ENCODE measurements at places on chromosomes 1 and 21. TPM values are rescaled to one million over a fixed set of nuclear protein-coding genes. Genes with fewer than 3 reads are reported as not detected.

DNA sequence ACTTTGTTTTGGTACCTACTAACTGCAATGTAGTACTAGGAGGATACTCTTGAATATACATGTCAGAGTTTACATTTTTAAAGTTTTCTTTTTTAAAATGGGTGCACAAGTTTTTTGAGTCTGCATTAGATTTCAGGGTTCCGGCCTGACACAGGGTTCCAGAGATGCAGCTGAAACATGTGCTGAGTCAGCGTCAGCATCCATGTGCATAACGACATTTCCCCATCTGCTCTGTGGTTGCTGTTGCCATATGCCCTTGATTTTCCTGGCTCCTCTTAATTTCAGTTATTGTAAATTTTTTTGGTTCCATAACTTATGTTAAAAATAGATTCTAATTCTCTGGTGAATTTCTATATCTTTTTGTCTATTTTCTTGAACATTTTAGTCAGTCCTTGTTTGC is 12.3 kb upstream of the METTL13 start:
- DNase-seq: no peak

DNA sequence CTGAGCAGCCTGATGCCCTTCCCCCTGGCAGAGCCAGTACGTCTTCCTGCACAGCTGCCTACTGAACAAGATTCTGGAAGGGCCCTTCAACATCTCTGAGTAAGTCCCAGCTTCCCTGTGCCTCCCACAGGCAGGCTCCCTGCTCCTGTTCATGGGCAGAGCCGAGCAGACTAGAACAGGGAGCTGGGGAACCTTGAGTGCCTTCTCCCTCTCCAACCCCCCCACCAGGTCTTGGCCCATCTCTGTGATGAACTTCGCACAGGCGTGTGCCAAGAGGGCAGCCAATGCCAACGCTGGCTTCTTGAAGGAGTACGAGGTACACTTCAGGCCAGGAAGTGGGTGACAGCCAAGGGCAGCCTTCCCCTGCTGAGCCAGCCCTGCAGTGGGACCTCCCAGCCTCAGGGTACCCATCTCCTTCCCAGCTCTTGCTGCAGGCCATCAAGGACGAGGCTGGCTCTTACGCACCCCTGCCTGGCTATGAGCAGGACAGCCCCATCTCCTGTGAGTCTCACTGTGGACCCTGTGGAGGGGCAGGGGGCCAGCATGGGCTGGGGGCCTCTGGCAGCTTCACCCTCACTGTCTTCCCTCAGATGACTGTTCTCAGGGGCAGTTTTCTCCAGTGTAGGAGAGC is 6.4 kb upstream of the LGR6 start:
- DNase-seq: no peak

The C1orf185 gene
- not detected for total RNA-seq

GRCh38 chr1:177897281-177897997 is 72.4 kb downstream of the SEC16B start:
- no peak for DNase-seq

GRCh38 chr1:31248276-31248675 is 8.6 kb upstream of the NKAIN1 start:
- DNase-seq: no peak

DNA sequence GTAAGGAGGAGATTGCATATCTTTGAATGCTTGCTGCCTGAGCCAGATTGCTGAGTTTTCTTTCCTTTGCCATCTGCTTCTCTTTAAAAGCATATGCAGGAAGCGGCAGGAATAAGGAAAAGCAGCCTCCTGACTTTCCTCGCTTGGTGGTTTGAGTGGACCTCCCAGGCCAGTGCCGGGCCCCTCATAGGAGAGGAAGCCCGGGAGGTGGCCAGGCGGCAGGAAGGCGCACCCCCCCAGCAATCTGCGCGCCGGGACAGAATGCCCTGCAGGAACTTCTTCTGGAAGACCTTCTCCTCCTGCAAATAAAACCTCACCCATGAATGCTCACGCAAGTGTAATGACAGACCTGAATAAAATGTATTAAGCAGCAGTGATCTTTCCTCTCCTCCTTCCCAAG is 1.5 kb downstream of the CORT start:
- no peak for DNase-seq

DNA sequence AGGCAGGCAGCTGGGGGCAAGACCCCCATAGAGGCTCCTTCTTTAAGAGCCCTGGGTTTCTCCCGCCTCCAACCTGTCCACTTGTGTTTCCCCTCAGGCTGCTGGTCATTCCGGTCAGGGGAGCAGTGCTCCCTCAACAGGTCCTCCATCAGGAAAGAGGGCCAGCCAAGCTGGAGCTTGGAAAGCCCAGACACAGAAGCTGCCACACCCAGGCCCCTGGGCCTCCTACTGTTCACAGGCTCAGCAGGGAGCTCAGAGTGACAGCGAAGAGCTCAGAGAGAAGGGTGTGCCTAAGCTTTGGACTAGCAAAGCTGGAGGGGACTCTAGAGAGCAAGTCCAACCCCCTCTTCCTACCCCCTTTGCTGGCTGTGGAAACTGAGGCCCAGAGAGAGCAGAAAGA is 10.3 kb upstream of the CDCP2 start:
- DNase-seq: no peak

- no peak for DNase-seq
These were observed 22.3 kb downstream of the ZBTB40 start for GRCh38 chr1:22473952-22474351.

DNA sequence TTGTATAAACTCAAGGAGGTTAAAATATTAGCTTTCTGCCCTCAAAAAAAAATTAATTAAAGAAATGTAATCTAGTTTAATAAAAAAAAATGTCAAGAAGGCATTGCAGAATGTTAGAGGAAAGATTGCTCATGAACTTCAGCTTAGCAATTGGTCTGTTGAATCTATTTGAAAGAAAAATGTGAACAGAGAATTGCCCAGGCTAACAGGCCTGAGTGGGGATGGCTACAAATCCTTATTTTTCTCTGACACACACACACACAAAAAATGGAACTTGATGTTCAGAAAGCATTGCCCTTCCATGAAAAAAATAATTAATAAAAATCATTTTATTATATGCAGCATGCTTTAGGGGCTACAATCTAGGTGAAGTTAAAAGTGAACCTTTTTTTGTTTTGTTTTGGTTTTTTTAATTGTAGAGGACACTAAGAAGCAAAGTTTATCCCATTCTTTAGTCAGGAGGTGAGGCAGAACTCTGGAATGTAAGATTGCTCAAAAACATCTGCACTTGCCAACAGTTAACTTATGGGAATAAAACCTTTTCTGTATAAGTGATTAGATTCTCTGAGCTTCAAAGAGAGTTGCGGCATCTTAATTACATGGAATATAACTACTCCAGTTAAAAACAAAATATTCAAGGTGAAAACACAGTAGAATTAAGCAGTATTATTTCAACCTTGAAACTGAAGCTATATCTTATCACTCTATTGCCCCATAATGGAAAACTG is 658.5 kb upstream of the ADGRL2 start:
- no peak for DNase-seq

DNA sequence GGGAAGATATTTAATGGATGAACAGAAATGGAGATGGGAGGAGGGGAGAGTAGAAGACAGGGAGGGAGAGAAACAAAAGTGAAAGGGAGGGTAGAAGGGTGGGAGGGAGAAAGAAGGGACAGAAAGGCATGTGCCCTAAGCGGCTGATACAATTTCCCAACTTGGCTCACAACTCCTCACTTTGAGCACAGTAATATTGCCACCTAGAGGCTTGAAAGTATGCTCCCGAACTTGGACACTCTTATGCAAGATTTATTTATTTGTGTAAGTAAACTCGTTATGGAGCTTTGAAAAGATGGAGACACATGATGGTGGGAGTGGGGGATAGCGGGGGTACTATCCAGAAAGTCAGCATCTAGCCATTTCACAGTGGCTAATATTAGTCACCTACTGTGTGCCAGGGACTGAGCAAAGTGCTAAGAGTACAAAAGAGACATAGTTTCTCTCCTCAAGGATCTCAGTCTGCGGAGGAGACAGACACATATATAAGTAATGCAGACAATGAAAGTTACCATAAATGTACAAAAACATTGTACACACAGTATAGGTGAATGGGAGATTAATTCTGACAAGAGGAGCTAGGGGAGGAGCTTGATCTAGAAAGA is 189.7 kb downstream of the SEC16B start:
- no peak for DNase-seq

The TFF2 gene
- not detected for total RNA-seq

GRCh38 chr1:37656026-37656425 is 21.3 kb upstream of the RSPO1 start:
- no peak for DNase-seq

The C1orf167 gene
- total RNA-seq: not detected

DNA sequence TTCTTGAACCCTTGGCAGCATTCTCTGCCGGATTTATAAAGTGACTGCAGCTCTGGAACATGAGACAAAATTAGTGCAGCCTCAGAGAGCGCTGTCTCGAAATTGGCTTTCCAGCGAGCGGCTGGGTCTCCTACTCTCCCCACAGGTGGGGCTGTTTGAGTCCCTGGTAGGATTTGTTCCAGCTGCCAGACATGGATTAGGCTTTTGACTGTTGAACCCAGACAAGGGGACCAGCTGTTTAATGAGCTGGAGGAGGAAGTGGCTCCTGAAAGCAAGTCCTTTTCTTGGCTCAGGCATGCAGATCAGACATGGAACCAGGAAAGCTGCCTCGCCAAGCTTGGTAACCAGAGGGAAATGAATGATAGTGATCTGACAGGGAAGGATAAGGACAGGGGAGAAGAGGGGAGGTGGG is 69.6 kb downstream of the UBIAD1 start:
- no peak for DNase-seq

DNA sequence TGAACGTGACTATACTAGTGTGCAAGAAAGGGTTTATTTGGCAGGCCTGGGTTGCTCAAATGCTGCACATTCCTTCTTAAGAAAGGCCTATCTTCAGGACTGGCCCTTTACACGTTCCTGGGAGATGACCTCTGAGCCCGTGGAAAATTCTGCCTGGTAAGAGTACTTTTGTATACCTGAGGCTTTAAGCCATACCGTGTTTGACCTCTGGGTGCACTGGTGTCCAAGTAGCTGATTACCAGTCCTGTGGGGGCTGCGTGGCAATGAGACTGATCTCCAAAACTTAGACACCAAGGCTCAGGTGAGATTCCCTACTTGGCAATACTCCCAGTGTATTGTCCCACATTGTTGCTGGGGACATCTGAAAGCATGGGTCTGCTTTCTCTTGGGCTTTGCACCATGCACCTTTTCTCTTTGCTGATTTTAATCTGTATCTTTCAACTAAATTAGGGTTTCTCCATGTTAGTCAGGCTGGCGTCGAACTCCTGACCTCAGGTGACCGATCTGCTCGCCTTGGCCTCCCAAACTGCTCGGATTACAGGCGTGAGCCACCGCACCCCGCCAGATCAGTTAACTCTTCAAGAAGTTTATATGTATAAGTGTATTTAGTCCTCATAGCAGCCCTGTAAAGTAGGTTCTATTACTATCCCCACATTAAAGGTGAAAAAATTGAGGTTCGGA is 44.5 kb downstream of the TRIM33 start:
- DNase-seq: no peak

DNA sequence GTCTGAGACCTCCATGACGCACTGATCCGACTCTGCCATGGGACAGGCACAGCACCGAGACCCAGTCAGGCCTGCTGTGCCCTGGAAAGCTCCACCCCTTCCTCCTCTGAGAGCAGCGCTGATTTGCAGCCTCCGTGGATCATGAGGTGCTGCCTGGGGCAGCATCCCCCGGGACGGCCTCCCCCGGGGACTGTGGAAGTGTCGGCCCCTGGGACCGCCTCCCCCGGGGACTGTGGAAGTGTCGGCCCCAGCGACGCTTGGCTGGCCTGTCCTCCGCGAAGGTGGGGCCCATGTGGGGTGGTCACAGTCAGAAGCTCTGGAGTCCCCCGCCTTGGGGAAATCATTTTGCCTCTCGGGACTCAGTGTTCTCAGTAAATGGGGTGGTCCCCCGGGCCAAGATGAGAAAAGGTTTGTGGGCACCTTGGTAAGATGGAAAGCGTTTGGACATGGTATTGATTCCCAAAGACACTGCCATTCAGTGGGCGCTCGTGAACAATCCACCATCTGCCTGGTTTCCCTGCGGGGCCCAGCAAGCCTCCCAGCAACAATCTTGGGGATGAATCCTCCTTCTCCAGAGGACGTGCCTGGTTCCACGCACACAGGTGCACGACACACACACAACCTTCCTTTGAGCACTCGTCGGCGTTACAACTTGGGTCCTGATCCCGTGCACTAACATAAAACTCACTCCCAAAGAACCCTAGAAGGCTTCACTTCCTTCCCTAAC is 3.0 kb downstream of the TFF2 start:
- no peak for DNase-seq

The CASQ1 gene
- not detected for total RNA-seq

GRCh38 chr1:89739844-89740216 is 81.0 kb upstream of the LRRC8D start:
- DNase-seq: no peak

The PLA2G2A gene
- total RNA-seq: not detected

- no peak for DNase-seq
These were observed 163.2 kb downstream of the IER5 start for GRCh38 chr1:181251713-181252075.

- DNase-seq: no peak
These were observed 92.1 kb downstream of the MAB21L3 start for GRCh38 chr1:116203181-116203723.

DNA sequence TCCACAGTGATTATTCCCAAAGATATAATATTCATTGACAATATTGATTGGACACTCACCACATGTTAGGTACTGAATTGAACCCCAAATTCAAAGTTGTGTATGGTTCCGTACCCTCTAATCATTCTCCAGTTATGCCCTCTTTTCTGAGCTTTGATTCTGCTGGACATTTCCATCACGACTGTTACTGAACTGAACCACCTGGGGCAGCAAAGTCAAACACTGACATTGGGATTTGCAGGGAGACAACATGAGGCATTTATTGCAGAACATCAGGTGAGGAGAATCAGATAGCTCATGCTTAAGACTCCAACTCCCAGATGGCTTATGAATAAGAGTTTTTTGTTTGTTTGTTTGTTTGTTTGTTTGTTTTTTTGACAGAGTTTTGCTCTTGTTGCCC is 420.9 kb downstream of the DISC1 start:
- no peak for DNase-seq

DNA sequence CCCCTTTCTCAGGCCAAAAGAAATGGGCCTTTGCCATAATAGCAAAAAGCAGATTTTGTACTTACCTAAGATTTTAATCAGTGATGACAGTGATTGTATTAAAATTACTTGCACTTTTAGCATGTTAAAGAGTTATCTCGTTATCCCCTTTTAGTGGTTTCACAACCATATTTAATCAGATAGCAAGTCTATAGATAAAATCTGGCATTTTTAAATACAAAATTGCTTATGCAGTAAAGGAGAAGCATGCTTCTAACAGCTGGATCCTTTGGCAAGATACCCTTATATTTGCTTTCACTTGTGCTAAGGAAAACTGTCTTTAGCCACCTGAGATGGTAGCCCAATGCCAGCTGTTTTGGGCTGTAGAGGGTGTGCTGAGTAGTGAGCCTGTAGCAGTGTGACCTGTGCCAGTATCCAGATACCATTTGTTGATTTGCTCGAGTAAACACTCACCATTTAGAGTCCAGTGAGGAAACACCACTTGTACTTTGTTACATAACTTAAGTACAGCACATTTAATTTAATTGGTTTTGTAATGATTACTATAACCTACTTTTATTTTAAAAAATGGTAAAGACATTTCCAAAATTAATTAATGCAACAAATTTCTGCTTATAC is 314.4 kb upstream of the ZP4 start:
- no peak for DNase-seq

Measured in natural killer cell treated with Interleukin-12 subunit alpha and Interleukin-12 subunit beta and Interleukin-15 and Interleukin-18, amount 100 ng/mL, for 72 hours (primary cell).